ENCODE measurements at places on chromosomes 1 and 21.

DNA sequence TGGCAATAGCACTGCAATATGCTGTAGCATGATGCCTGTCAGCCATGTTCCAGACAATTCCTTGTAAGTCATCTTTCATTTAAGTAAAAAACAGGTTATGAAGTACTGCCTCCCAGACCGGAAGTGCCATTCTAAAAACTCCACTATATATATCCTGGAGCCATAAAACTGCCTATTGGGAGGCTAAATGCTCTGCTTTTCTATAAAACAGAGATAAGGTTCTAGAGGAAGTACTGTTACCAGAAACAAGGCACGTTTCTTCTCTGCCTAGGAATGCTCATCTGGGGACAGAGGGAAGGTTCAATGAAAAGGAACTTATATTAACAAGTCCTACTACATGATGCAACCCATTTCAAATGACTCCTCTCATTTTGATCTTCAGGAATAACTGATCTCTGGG is 66.8 kb downstream of the GPR137B start:
- DNase-seq: no peak

- no peak for DNase-seq
Observed at GRCh38 chr1:29786791-29787732, 550.7 kb downstream of the PTPRU start.

DNA sequence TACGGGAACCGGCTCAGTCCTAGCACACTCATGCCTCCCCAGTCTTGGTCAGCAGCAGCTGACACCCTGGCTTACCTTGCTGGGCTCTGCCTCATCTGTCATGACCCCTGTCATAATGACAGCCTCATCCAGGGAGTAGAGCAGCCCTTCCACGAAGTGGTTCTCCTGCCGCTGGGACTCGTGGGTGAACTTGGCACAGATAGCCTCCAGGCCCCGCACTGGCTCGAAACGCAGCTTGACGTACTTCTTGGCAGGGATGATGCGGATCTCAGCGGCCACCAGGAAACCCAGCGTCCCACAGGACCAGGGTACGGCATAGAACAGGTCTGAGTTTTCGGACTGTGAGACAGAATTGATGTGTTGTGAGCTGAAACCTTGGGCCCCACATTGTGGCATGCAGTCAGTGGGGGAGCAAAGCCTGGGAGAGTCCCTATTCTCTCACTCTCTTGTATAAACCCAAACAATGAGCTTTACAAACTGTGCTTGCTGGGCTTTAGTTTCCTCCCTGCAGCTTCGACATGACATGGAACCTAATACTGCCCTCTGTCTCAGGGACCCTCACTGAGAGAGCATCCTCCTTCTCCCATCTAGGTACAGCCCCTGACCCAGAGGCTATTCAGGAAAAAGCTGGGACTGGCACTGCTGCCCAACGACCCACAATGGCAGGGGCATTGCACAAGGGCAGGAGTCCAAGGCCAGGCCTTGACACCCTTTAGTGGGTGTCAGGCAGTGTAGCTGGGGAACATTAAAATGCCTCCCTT is 15.5 kb downstream of the DHCR24 start:
- no peak for DNase-seq

- DNase-seq: no peak
Observed at GRCh38 chr1:109989506-109990301, 5.1 kb downstream of the AHCYL1 start.

- DNase-seq: no peak
Observed at GRCh38 chr1:236338096-236338495, 56.0 kb upstream of the EDARADD start.

DNA sequence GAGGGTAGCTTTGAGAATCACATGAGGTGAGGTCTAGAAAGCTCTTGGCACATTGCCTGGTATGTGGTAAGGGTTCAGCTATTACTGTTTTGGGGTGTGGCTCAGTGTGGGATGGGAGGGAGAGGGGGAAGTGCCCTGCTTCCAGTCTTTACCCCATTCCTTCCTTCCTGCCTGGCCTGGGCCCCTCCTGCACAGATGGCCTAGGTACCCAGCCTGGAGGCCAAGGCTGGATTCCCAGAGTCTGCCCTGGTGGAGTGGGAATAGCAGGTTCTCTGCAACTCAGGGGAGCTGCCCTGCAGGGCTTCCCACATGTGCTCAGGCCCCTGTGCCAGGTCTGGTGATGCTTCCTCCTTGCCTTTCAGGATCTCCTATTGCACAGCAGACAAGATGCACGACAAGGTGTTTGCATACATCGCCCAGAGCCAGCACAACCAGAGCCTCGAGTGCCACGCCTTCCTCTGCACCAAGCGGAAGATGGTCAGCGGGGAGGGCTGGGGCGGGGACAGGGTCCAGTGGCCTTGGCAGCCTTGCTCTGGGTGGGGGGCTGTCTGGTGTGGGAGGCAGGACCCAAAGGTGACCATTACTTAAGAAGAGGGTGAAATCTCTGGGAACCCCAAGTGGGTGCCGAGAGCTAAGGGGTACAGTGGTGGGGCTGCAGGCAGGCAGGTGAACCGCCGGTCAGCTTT is 13.5 kb downstream of the LDLRAP1 start:
- DNase-seq: peak; percentile 99

DNA sequence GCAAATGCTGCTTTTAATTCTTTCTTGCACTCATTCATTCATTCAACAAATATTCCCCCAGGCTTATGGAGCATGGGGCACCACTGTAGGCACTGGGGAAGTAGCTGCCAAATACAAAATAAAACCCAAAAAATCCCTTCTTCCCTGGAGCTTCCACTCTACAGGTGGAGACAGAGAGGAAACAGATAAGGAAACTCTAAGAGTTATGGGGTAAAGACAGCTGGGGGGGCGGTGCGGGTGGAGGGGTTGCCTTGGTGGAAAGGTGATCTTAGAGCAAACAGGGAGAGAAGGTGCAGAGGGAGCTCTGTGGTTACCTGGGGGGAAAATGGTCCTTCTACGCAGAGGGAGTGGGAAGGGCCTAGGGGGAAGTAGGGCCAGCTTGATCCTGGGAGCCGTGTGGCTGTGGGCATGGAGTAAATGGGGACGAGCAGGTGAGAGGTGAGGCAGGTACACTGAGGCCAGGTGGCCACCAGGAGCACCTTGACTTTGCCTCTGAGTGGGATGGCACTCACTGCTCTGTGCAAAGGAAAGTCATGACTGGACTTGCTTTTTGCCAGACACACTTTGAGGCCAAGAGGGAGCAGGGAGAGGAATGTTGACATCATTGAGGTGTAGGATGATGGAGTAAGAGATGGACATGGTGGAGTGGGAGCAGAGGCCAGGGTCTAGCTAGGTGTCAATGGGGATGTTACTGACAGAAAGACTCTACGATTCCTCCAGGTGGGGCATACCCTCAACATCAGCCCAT is 152.0 kb downstream of the ETS2 start:
- no peak for DNase-seq

DNA sequence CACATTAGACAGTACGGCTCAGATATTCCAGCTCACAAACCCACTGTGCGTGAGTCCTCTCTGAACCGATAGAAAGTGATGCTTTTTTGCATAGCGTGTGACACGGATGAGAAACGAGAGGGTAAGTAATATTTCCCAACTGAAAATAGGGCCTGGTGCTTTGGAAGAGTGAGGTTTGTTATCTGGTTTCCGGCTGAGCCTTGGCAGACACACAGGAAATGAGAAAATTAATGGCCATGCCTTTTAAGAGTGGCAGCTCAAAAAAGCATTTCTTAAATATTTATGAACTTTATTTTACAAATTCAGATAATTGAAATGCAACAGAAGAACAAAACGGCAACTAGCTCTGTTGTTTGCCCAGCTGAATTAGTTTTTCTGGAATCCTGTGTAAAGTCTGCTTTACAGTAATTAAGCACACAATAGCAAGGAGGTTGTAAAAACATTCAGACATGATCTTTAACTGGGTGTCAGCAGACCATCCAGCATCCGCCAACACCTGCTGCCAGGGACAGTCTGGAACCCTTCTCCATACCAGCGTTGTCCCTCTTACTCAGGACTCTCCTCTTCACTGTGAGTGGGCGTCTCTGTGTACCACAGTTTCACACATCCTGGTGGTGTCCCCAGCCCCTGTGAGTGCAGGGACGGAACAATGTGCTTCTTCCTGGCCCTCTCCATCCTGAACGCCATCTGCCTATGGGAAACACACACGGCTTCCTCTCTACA is 155.4 kb downstream of the PGBD5 start:
- DNase-seq: peak; percentile 92

GRCh38 chr1:219439376-219439775 is 173.5 kb downstream of the ZC3H11B start:
- no peak for DNase-seq

- DNase-seq: no peak
Observed at GRCh38 chr1:4590756-4591155, 63.7 kb upstream of the AJAP1 start.

GRCh38 chr1:39139723-39140360 is 64.7 kb upstream of the MACF1 start:
- DNase-seq: no peak

DNA sequence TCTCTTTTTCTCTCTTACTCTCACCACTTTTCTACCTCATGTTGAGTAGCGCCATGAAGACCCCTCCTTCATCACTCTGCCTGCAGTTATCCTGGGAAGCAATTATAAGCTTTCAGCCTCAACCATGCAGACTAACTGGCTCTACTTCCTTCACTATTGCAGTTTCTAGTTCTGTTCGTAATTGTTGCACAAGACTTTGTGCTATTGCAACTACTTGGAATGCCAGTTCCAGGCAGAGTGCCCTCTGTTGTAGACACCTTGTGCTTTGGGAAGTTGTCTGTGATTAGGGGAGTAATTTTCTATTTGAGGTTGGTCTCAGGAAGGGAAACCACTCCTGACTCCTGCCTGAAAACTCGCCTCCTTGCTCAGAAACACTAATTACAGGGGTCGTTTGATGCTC is 19.4 kb downstream of the PGM1 start:
- no peak for DNase-seq

DNA sequence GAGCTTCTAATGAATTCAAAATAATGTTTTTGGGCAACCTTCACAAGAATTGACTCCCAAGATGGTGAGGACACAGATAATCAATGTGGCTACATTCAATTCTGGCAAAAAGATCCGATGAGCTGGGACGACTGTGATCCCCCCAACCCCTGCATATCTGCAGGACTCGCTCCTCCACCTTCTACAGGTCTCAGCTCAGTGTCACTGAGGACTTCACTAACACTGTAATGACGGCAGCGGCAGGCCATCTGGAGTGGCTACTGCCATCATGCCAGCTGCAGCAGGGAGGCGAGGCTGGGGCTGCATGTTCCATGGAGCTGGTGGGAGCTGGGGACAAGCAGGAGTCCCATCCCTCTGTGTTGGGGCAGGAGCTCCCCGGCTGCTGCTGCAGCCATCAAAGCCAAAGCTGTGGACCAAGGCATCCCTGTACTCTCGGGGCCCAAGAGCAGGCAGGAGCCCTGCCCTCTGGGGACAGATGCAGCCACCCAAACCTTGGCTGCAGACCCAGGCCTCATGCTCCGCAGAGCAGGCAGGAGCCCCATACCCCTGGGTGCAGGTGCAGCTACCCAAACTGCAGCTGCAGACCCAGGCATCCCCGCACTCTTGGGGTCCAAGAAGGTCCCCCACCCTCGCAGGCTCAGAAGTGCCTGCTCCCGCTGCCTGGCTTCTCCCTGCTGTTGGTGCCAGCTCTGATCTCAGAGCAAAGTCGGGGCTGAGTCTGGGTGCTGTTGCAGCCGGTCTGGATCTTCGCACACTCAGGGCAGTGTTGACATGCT is 12.2 kb upstream of the DHRS3 start:
- no peak for DNase-seq
